ENCODE measurements at places on chromosomes 6 and 20.

DNA sequence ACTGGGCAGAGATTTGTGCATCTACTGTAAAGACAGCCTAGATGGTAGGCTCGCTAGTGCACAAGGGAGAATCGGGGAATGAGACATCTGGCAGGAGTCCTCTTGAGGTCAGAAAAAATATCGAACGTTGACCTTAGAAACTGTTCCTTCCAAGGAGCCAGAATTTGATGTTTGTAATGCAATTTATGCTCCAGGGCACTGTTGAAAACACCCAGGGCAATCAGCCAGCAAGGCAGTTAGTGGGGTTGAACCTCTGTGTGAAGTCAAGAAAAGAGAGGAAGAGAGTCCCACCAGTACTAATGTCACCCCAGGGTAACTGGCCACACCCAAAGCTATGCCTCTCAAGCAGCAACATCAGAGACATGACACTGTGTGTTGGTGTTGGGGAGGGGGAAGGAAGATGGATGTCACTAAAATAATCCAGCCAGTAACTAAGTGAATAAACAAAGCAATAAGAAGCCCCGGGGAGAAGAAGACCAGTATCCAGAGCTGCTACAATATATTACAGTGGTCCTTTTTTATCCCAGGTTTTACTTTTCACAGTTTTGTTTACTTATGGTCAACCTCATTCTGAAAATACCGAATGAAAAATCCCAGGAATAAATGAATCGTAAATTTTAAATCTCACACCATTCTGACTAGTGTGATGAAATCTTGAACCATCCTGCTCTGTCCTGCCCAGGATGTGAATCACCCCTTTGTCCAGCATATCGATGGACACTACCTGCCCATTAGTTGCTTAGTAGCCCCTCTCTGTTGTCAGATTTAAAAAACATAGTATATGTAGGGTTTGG lies 32.9 kb upstream of the PDE10A start:
- peak; percentile 26 for DNase-seq

DNA sequence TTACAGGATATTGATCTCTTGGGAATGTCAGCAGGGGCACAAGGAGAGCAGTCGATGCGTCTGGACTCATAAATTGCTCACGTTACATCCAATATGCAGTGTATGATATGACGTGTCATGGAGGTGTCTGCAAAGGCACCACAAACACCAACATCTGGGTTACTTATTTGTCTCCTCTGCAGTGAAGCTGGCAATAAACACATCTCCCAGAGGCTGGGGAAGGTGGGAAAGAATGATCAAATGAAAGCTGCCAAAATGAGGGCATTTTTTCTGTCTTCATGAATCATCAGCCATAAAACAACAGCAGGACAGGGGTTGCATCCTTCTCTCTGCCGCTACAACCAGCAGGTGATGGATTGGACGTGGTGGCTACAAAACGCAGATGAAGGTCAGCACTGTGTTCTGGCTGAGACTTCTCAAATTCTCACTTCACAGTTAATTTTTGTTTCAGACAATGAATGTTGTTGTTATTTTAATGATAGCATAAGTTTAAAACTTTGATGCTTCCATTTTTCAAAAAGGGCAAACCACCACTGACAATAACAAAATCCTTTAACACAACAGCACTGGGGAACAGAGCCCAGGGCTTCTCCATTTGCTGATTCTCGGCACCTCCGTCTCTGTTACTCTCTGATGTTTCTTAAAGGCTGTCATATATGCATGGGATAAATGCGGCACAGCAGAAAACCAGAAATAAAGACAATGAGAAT lies 47.5 kb downstream of the ERMARD start:
- DNase-seq, result no peak

- DNase-seq, result peak; percentile 75
Observed at GRCh38 chr6:83270971-83271719, 78.0 kb downstream of the RWDD2A start.

GRCh38 chr20:62795023-62795761 lies 1.1 kb upstream of the MRGBP start:
- peak; percentile 63 for DNase-seq

GRCh38 chr6:152329638-152330448 lies 307.3 kb downstream of the SYNE1 start:
- no peak for DNase-seq

- DNase-seq, result no peak
Observed at GRCh38 chr20:23125625-23126191, 39.6 kb upstream of the CD93 start.

GRCh38 chr20:39524371-39524911 lies 562.3 kb downstream of the DHX35 start:
- DNase-seq, result peak; percentile 38

DNA sequence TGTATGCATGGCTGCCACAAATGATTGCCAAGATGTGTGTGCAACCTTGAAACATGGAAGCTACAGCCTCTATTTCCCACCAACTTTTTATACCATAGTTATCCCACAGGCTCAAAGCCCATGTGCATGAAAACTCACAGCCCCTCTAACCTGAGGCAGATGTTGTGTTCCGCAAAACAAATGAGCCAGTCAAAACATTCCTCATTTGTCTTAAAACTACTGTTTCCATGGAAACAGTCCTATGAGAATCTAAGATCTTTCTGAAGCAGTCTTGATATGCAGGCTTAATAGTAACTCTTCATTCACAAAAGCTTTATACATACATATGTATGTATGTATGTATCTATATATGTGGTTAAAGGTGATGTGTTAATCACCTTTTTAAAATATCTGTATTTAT lies 31.2 kb upstream of the MANEA start:
- no peak for DNase-seq

GRCh38 chr6:157530126-157530525 lies 149.1 kb downstream of the ZDHHC14 start:
- DNase-seq, result no peak

- no peak for DNase-seq
Observed at GRCh38 chr6:110055387-110055735, 77.2 kb downstream of the GPR6 start.

DNA sequence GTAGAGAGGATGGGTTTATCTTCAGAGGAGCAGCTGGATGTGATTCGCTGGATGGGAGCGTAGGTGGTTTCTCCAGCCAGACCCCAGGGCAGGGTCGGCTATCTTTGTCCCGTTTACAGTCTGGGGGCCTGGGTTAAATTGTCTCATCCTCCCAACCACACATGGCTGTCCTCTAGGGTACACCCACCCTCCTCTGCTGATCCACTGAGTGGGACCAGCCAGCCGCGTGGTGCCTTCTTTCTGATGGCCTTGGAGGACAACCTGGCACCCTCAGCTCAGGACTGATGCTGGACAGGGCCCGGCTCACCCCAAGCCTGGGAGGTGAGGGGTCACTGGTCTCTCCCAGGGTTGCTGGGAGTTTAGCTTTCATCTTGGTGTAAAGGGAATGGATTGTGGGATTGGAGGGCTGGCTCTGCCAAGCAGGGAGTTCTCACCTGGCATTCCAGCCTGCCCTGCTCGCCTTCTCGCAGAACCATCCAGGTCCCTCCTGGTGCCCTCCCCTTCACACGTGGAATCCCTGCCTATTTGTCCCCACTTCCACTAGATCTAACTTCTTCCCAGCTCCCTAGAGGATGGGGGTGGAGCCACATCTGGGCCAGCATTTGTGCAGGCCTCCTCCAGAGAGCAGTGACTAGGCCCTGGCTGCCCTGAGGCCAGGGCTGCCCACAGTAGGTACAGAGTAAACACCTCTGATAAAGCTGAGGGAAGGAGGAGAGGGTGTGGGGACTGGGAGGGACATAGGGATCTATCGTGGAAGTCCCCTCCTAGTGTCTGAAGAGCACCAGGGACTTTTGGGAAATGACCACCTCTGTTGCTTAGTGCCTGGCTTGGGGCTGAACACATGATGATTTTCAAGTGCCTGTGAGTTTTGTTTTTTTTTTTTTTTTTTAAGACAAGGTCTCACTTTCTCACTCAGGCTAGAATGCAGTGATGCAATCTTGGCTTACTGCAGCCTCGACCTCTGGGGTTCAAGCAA lies 1.6 kb downstream of the ITPR3 start:
- DNase-seq, result peak; percentile 36

DNA sequence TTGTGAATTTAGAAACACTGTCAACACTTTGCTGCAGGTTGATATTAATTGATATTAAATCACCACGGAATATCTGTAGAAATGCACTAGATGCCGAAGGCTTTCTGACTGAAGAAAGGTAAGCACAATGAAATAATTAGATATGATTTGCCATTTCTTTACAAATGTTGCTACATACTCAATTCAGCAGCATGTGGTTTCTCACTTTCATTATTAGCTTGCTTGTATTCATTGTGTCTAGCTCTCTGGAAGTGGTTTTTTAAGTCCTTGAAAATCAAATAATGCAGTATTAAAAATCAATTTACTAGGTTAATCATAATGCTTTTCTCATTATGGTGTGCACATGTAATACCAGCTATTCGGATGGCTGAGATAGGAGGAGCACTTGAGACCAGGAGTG lies 231.3 kb upstream of the MARCKS start:
- DNase-seq, result no peak

GRCh38 chr6:166937746-166938145 lies 18.6 kb downstream of the RNASET2 start:
- DNase-seq, result no peak

GRCh38 chr6:13146442-13146841 lies 181.9 kb downstream of the TBC1D7 start:
- DNase-seq, result no peak

DNA sequence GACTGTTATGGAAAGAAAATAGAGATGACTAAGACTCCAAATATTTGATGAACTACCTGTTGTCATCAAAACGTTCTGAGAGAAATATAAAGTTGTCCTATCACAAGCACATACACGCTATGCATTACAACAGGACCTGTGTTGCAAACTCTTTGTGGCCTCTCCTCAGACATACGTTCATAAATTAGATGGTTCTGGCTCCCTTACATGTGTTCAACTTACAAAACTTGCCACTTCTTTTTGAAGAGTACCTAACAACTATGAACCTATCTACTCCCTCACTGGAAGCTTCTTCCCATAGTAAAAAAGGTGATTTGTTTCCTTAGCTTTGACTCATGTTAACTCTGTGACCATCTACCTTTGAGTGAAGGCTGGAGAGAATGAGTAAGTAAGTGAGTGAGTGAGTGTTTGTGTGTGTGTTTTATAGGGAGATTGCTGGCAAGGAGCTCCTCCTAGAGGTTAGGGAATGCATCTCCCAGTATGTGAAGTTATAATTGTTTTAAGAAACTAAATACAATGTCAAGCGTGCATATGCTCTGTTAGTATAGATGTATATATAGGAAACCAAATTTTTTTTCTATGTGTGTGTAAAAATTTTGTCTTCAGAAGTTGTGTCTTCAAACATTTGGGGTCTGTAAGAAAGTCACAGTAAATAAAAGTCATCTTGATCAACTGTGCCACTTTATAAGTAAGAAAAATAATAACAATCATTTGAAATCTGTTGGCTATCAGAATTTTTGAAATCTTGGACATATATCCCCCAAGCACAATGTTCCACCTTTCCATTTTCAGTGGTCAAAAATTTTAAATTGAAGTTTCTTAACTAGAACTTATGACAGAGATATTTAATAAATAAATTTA lies 1211.1 kb upstream of the GJE1 start:
- peak; percentile 75 for DNase-seq

DNA sequence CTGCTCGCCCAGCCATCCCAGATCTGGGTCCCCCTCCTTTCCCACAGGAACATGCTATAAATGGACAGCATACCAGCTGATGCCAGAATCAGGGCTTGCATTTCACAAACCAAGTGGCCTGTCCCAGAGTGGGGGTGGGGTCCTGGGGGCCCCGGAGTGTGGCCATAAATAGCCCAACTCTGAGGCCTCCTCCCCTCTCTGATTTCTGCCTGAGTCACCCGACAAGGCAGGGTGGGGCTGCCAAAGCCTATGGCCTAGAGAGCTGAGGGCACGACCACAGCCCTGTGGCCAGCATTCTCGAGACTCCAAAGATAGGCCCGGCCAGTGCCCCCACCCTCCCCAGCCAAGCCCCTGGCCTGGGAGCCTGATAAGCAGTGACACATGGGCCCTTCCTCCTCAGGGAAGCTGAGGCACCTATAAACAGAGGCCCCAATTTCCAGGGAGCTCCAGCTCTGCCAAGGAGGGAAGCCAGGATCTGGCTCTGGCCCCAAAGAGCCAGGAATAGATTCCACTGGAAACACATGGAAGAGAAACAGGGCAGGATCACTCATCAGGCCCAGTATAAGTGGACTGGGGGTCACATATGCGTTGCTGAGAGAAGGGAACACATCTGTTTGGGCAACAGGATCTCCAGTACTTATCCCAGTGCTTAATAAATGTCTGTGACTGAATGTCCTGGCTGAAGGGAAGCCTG lies 20.3 kb downstream of the SNTA1 start:
- peak; percentile 79 for DNase-seq

DNA sequence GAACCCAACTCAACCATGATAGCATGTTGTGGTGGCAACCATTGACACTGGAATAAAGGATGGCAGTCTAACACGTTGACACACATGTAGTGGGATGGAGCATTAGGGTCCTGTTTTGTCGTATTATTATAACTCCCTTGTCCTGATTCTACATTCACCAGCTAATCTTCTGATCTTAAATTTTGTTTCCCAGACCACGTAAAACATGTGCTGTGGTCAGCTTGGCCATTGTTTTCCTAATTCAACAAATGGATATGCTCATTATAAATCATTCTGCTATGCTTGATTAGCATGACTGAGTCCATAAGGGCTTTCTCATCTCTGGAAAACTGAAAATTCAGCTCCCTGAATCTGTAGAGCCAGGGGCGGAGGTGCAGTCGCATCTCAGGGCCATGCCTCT lies 15.0 kb downstream of the MRAP2 start:
- no peak for DNase-seq

DNA sequence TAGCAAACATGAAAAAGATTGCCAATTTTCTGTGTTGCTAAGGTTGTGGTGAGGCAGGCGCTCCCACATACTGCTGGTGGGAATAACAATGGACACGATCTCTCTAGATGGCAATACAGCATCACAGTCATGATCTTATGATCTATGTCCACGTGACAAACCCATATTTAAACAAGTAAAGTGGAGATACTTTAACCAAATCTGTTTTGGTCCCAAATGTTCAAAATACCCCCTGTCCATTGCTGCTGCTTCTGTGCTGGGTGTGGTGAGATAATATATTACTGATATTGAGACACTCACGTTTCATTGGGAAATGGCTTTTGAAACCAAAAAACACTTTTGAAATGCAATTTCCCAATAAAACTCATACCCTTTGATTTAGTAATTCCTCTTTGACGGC lies 23.0 kb downstream of the SIRPD start:
- DNase-seq, result no peak

DNA sequence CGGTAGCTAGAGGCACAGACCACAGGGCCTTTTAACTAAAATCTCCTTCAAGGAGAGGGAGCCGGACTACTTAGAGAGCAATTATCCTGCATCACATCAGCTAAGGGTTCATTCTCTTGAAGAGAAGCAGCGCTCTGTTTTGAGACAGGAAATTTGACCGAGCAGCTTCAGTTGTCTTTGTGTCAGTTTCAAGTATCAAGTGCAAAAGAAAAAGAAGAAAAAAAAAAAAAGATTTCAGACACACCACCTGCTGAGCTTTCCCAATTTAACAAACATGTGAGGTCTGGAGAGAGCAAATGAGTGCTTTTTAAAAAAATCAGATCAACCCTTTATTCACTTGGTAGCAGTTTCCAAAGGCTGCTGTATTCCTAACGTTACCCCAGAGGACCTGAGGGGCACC lies 273.5 kb upstream of the POU3F2 start:
- no peak for DNase-seq
